HuH-7 (cell line): ENCODE measurements at places on chromosomes 2 and 18.

DNA sequence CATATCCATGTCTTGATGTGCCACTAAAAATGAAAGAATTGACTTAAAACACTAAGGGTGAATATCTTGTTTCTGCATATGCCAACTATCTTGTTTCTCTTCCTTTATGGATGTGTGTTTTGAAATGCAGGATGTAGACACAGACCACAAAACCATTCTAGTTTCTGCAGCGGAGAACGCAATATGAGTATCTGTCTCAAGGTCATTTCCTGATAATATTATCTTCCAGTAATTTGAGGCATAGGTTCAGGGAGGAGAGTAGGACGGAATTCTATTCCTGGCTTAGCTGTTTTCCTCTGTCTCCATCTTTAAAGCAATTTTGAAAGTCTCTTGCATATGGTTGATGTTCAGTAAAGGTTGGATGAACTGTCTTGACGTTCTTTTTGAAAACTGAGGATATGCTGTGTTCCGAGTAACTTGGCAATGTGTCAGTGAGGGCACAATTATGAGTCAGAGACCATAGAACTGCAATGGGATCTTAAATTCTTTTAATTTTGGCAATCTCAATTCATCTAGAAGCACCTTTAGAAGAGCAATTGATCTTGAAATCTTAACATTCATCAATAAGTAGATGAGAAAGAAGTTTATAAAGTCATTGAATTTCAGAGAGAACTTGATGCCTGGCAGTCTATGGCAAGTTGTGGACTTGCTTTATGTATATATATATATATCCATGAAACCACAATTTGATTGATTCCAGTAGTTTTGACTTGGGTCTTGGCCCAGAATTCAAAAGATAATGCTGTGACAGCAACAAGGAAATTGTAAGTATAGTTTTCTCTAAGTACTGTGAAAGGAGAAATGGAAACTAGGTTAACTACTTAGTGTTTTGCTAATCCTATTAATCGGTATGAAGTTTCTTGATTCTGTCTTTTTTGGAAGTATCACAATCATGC is 24.8 kb downstream of the RAB27B start:
- no peak for DNase-seq

DNA sequence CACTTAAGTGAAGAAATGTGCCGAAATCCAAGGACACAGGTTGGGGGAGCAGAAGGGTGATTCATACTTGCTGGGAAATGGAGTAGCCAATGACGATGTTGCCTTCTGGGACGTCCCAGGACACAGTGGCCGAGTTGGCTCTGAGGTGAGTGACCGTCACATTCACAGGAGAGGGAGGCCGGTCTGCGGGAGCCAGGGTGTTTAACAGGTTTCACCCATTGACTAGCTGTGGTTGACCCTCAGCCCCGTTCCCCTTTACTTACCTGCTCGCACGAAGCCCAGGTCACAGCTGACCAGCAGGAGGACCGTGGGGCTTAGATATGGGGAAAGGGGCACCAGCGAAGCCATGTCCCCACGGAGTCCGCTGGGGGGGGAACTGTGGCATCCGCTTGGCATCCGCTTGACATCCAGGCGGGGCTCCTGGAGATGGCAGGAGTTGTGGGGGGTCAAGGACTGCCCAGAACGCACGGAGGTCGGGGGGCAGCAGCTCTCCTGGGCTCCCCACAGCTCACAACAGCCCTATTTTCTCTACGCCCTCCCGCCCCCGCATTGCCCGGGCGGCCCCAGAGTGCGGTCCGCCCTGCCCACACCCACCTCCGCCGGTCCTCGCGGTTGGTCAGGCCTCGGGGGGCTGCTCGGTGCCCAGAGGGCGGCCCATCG is 586 bp downstream of the FNDC4 start:
- DNase-seq: no peak

- no peak for DNase-seq
Measured at GRCh38 chr18:53382870-53383269, 841.6 kb downstream of the MBD2 start.

DNA sequence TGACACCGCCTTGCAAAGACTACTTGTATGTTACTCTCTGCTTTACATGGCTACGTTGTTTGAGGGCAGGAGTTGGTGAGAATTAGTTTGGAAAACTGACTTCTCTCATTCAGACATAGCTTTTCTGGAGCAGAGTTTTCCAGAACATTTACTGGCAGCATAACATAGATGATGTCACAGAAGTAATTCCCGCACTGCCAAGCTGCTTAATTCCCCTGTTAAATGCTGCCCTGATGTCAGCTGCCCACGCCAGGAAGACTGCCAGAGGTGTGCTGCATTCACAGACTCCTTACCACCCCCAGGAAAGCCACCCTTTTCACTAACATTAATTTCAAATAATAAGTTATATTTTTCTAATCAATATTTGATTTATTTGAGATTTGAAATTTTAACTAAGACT is 24.7 kb upstream of the PTPN2 start:
- DNase-seq: no peak

- DNase-seq: no peak
Measured at GRCh38 chr18:26192233-26192632, 34.0 kb upstream of the TAF4B start.

DNA sequence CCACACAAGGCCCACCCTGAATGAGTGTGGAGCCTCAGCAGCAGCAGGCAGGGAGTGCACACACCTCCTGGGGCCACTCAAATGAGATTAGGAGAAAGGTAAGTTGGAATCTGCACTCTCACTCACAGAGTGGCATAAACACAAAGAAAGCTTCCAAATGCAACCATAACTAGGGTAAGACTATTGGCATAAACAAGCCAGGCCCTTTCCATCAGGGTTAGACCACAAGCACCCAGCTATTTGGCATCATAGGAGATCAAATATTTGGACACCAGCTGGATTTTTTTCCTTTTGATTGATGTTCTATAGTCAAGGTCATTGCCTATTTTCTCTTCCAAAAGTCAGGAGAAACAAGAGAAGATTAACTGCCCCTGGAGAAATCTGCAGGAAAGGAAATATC is 471.5 kb downstream of the TXNL1 start:
- DNase-seq: no peak

DNA sequence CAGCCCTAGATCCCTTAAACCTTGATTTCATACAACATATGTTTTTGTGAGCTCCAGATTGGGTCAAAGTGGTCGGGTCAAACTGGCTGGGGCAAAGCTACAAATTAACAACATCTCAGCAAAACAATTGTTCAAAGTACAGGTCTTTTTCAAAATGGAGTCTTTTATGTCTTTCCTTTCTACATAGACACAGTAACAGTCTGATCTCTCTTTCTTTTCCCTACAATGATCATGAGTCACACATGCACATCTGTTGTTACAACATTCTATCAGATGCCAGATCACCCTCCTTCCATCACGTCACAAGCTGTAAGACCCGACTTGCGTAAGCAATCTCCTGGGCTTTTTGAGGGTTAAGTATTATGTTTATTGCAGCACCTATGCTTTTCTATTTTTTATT is 55.1 kb downstream of the RHOB start:
- DNase-seq: no peak

GRCh38 chr2:30332791-30333453 is 101.6 kb downstream of the LBH start:
- no peak for DNase-seq

- no peak for DNase-seq
Measured at GRCh38 chr18:31658670-31659575, 25.5 kb downstream of the B4GALT6 start.

GRCh38 chr18:8754995-8755960 is 49.9 kb downstream of the MTCL1 start:
- no peak for DNase-seq

DNA sequence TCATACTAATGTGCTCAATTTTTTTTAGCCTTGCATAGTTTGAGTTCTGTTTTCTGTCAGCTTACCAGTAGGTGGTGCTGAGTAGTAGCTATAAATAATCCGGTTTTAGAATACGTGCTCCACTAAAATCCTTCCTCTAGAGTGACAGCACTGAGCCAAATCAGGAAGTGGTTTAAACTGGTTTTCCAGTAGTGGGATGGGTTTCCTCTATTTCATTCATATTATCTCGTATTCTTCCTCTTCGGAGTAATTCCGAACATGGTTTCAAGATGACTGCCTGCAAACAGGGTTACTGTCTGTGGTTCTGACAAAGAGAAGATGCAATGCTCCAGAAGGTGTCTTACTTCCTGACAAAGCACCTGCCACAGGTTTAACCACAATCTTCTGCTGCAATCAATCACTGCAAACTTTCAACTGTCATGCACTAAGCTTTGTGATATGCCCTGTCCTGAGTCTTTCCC is 496.9 kb upstream of the VRK2 start:
- DNase-seq: peak; percentile 0

DNA sequence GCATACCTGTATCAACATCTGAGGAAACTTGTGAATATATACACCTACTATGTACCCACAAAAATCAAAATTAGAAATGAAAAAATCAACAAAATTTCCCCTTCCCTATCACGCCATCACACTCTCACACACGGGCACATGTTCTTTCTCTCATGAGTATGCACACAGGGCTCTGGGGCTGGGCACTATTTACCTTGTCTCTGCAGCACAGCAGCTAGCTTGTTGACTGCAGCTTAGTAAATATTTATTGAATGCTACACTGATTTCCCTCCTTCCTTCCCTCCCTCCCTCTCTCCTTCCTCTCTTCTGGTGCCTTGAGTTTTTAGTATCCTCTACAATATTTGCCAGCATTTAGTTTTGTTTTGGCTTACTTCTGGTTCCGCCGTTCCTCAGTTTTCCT is 182.7 kb upstream of the LHCGR start:
- no peak for DNase-seq

- DNase-seq: no peak
Measured at GRCh38 chr2:190607014-190607597, 41.8 kb upstream of the NAB1 start.

GRCh38 chr2:113370478-113371091 is 66.9 kb upstream of the ZNG1B start:
- peak; percentile 68 for DNase-seq

GRCh38 chr18:60082790-60083189 is 183.0 kb downstream of the PMAIP1 start:
- DNase-seq: no peak

- no peak for DNase-seq
Measured at GRCh38 chr2:37892436-37893114, 32.5 kb upstream of the RMDN2 start.

DNA sequence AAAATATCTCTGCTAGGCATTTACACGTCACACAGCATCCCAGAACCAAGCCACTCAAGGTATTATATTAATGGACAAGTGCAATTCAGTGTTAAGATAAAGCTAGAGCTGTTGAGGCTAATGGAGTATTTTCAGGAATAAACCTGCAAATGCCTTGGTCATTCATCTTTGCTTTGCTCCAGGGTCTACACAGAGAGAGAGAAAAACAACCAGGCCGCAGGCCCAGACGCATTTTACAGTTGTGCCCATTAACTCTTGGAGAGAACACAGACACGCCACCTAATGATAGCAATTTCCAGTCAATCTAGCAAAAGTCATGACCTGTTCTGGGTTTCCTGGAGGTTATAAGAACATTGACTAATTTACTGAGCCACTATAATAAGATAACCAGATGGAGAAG is 829.3 kb downstream of the LRRTM4 start:
- DNase-seq: no peak

GRCh38 chr18:9546468-9546867 is 67.9 kb downstream of the PPP4R1 start:
- DNase-seq: no peak

- DNase-seq: no peak
Measured at GRCh38 chr2:136029149-136029548, 43.7 kb upstream of the DARS1 start.

- DNase-seq: no peak
Measured at GRCh38 chr2:226313060-226313459, 486.6 kb downstream of the IRS1 start.

DNA sequence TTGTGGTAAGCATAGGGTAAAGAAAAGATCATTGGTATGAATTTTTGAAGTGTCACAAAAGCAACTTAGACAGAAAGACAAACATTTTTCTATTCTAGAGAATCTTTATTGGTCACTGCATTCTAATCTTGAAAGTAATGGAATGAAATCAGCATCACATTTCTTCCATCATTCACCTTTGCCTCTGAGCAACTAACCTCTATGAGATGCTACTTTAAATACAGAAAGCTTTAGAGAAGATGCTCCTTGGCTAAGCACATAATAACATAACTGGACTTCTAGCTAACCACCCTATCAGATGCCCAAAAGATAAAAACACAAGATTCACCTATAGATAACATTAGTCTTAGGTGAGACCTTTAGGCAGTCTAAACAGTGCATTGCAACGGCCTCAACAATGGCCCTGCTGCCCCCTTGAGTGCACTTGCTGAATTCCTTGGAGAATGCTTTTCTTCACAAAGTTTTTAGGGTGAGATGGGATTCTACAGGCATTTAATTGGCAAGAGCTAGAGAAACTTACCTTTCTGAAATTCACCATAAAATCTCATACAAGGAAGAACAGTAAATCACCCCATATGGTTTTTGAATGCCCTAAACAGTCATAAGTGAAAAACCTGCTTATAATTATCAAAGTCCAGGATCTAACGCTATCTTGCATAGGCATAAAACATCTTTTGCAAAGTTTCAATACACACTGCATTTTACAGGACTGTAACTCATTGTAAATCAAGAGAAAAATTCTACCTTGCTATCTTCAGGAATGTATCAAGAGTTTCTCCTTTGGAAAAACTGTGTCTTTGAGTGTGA is 791.3 kb upstream of the CHAC2 start:
- DNase-seq: peak; percentile 6

GRCh38 chr2:151691631-151692030 is 42.6 kb downstream of the NEB start:
- DNase-seq: no peak

- no peak for DNase-seq
Measured at GRCh38 chr2:234986390-234986789, 34.6 kb downstream of the SH3BP4 start.

DNA sequence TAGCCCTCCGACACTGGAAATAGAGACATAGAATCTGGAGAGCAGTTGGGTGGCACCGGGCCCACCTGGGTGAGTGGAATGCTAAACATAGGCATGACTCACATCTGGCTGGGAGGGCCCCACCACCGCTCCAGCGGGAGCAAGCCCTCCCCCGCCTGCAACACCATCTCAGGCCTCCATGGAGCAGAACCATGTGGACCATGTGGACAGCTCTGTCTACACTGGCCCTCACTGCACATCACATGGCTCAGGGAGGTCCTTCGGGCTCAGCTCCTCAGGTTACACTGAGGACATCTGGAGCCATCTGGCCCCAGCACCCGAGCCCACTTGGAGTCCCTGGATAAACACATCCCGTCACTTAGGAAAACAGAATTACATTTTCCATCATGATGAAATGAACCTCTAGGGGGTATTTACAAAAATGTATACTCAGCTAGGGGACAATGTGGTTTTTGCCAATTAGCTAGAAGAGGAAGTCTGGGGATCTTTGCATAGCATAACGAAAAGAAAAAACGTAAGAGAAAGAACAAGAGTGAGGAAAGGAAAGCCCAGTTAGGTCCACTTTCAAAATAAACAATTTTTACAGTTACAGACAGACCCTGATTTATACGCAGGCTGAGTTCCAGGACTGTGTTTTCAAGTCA is 30.7 kb upstream of the MLPH start:
- no peak for DNase-seq

- DNase-seq: no peak
Measured at GRCh38 chr2:170101789-170102188, 76.2 kb upstream of the MYO3B start.
